ENCODE measurements at places on chromosomes 4 and X.

GRCh38 chr4:74536557-74536956 is 91.6 kb downstream of the AREG start:
- no peak for DNase-seq

DNA sequence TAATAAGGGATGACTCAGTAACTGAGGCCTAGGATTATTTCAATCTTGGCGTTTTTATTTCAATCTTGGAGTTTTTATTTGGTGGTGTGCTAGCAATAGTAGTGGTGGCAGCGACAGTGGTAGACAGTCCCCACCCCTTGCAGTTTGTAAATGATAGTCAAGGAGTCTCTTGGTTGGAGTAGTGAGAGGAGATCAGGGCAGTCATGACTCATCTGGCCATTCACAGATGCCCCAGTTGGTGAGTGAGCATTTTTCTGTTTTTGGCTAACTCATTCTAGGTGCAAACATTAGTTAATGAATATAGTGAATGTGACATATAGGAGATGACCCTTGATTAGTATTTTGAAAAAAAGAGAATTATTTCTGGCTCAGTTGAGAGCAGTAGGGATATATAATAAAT is 93.5 kb upstream of the ADAD1 start:
- DNase-seq, result no peak

- no peak for DNase-seq
Measured at GRCh38 chr4:79357365-79357764, 31.5 kb upstream of the NAA11 start.

- DNase-seq, result no peak
Measured at GRCh38 chrX:154374313-154375155, at the start of gene FLNA. FLNA (minus strand) TSS chrX:154374634; CDS start chrX:154371245, 3,389 bp downstream.

DNA sequence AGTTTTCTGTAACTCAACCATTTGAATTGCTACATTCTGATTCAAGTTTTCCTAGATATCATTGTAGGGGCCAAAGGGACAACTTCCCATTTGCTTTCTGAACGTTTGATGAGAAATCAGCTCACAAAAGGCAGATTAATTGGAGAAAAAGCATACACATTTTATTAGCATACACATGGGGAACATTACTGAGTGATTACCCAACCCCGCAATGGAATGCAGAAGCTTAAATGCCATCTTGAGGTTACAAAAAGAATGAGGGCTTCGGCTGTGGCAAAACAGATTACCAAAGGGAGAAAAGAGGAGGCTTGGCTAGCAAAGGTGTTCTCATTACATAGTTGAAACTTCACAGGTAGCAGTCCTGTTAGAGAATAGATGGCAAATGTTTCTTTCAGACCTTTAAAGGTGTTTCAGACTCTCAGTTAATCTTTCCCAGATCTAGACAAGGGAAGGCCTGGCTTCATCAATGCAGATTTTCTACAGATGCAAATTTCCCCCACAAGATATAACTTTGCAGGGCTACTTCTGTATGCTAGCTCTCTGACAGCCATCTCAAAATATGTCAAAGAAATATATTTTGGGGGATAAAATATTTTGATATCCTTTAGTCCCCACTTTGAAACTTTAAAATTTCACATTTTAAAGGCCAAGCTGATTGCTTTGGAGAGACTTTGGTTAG is 26.5 kb upstream of the HERC6 start:
- no peak for DNase-seq

DNA sequence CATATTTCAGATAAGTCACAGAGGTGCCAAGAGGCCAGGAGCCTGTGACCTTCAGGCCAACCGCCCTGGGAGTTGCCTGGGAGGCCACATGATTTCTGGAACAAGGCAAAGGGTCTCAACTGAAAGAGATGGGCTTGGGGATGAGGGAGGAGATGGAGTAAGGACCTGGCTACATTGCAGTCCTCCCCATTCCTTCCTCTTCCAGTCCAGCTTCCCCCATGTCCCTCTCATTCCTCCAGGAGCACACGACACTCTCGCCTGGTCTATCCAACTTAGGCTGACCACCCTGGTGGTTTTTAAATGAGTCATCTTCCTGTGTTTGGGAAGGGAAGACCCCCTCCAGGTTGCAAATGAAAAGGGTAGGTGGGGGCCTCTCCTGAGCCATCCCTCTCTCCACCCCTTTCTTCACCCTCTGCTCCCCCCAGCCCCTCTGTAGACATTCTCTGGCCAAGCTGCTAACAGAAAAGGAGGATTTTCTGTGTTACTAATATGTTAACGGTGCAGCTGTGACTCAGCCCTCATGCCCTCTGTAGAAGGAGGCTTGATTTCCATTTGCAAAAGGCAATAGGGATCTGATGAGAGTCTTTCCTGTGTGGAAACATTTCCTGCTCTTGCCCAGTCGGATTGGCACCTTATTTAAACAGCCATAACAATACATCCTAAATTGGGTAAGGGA is 79.2 kb downstream of the RTL5 start:
- DNase-seq, result peak; percentile 9

DNA sequence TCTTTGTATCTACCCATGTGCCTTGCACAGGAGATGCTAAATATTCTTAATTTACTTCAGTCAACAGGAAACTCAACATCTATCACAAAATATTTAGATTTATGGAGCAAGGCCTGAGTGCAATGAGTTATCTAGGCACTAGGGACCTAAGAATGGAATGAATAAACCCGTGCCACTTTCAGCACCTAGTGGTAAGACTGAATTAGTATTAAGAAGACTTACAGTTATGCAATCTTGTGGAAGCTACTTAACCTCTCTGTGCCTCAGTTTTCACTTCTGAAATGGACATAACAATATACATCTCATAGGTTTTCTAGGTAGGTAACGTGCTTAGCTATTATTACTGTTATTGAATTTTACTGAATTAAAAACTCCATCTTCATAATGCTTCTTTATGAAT is 144.6 kb upstream of the MAP3K15 start:
- no peak for DNase-seq

- DNase-seq, result peak; percentile 67
Measured at GRCh38 chr4:64539234-64539849, 130.1 kb upstream of the TECRL start.

DNA sequence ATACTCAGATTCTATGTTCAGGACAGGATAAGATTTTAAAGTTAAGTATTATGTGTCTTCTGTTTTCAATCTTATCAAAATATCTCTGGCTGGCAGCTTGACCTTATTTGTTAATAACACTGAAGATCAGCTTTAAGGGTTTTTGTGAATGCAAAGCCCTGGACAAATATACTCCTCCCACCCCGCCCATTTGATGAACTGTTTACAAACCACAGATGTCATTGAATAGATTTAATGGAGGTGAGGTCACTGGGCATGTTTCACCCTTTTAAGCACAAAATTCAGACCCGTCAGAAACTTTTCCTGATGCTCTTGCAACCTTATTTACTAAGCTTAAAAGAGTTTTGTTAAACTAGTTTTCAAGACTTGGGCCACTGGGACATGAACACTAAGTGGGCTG is 10.1 kb upstream of the CXCL8 start:
- no peak for DNase-seq

DNA sequence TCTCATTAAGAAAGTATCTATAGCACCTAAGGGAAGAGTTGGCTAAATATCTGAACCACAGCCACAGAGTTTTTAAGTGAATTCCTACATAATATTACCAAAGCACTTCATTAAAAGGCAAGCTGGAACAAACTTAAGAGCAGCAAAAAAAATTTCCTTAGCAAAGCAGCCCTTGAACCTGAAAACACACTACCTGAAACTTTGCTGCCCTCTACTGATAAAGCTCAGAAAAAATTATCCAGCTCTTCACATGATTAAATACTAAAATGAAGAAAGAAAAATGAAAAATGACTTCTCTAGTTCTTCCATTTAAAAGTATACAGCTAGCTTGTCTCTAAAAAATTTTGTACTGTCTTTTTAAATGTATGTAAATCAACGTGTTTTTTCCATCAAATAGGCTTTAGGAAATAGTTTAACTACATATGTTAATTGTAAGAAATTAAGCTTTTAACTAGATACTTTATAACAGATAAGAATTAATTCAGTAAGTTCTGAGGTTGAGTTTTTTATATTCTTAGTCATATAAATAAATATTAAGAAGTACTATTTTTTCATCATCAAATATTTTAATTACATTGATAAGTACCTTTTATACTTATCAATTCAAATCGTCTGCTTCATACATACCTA is 156.1 kb downstream of the STPG2 start:
- no peak for DNase-seq

GRCh38 chr4:19309378-19309777 is 942.3 kb upstream of the SLIT2 start:
- DNase-seq, result no peak

DNA sequence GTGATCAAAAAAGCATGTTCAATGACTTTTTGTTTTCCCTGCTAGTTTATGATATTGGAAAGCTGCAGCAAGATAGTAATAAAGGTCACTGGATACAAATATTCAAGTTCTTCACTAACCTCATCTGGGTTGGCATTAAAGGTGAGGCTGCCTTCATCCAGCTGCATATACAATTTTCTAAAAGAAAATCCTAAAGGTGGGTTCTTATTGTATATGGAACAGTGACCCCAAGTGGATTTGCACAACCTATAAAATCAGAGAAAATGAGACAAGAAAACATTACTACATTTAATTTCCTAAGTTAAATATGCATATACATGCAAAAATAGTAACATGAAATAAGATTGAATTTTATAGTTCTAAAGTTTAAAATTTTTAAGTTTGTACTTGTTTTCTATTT is 23.9 kb downstream of the FBXO8 start:
- no peak for DNase-seq

GRCh38 chr4:39178706-39179105 is 3.6 kb upstream of the WDR19 start:
- no peak for DNase-seq

DNA sequence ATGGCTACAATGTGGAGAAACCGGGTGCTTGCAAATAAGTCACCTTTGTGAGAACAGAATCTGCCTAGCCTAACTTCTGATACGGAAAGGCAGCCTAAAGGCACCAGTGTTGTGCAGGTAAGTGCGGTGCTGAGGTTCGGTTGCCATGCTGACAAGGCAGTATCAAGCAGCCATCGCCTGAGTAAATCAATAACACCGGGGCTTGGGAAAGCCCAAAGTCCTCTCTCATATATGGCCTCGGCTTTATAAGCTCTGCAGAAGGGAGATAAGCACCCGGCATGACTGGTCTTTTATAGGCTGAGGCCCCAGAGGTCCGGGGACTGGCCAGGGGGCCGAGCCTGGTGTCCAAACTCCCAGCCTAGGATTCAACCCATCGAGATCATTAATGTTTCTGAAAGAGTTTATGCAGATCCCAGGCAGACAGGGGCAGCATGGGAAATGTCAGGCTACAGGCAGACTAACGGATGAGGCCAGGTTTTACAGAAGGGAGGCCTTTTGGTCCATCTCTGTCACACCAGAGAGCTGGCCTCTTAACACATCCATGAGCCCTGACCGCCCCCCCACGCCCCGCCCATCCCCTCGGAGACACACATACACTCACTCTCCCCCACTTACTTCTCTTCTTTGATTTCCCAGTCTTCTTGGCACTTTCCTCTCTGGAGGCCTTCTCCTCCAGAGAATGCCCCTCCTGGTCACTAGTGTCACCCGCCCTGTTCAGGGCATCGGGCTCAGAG is 38.5 kb downstream of the ELF4 start:
- DNase-seq, result no peak

DNA sequence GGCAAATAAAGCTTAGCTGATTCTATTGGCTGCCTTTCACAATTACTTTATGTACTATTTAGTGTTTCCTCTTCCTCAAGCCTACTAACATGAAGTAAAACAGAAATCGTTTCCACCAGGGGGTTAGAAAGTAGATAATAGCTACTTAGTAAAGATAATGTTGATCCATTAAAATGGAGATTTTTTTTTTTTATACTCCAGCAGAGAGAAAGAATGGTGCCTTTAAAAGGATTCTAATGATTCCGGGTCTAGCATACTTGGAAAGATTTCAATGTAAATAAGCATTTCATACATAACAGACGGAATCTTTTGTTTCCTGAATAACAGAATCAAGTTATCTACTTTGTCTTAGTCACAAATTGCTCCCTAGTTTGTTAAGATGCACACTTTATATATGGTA is 37.1 kb downstream of the GK start:
- no peak for DNase-seq

GRCh38 chr4:167622481-167623240 is 388.4 kb upstream of the SPOCK3 start:
- DNase-seq, result peak; percentile 51

- no peak for DNase-seq
Measured at GRCh38 chr4:48190839-48191238, 56.8 kb upstream of the TXK start.

- no peak for DNase-seq
Measured at GRCh38 chrX:130347321-130347720, 7.6 kb downstream of the SLC25A14 start.

DNA sequence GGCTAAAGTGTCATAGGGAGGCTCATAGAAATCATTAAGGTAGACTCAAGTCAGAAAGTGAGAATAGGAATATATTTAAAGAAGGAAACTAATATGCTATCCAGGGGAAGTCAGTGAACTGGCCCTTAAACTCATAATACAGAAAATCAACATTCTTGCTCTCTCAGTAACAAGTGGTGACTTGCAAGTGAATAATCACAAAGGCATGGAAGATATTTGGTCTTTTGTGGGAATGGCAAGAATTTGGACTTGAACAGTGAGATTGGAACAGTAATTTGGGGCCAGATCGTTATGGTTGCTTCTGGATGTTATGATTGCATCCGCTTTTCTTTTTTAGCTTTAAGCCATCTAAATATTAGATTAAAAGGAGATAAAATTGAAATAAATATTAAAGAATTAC is 103.8 kb downstream of the TBC1D19 start:
- no peak for DNase-seq

- no peak for DNase-seq
Measured at GRCh38 chr4:80963051-80963450, 67.5 kb upstream of the BMP3 start.

- no peak for DNase-seq
Measured at GRCh38 chrX:50586407-50586806, 115.8 kb upstream of the DGKK start.

DNA sequence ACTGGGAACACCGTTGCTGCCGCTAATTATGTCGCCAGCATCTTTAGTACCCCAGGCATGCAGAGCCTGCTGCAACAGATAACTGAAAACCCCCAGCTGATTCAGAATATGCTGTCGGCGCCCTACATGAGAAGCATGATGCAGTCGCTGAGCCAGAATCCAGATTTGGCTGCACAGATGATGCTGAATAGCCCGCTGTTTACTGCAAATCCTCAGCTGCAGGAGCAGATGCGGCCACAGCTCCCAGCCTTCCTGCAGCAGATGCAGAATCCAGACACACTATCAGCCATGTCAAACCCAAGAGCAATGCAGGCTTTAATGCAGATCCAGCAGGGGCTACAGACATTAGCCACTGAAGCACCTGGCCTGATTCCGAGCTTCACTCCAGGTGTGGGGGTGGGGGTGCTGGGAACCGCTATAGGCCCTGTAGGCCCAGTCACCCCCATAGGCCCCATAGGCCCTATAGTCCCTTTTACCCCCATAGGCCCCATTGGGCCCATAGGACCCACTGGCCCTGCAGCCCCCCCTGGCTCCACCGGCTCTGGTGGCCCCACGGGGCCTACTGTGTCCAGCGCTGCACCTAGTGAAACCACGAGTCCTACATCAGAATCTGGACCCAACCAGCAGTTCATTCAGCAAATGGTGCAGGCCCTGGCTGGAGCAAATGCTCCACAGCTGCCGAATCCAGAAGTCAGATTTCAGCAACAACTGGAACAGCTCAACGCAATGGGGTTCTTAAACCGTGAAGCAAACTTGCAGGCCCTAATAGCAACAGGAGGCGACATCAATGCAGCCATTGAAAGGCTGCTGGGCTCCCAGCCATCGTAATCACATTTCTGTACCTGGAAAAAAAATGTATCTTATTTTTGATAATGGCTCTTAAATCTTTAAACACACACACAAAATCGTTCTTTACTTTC is 1.8 kb downstream of the UBQLN2 start:
- DNase-seq, result no peak
